ENCODE measurements at places on chromosomes 1 and 21.

DNA sequence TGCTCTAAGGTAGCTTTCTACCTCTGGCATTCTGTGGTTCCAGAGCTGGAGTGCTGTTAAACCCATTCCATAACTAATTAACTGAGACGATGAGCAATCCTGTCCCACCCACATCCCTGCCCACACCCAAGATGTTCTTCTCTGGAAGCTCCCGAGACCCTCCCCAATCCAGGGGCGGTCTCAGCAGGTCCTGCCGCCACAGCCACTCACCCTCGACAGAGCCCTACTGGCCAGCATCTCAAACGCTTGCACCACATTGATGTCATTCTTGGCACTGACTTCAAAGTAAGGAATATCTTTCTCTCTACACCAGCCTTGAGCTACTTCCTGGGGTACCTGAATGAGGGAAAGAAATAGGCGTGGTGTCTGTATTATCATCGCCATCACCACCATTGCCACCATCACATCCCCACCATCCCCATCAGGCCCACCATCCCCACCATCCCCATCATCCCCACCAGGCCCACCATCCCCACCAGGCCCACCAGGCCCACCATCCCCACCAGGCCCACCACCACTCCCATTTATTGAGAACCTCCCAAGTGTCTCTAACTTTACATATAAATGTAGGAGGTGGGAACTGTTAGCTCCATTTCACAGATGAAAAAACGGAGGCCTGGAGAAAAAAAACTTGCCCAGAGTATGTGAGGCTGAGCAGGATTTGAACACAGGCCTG is 17.7 kb downstream of the RAB7B start:
- DNase-seq, result peak; percentile 26

DNA sequence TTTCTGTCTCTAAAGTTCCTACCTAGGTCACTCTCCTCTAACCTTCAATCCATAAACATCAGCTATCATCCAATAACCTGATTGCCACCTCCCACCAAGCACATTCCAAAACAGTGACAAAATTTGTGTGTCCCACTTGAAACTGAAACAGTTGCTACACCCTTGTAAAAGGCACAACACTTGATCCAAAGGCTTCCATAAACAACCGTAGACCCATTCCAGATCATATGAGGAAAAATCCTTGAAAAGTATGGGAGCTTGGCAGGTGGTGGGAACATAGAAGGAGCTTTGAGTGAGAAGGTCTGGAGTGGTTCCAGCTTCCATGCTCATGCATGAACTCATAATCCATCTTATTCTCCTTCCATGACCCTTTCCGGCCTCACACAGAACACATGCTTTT is 82.0 kb upstream of the ATP1A1 start:
- DNase-seq, result no peak

GRCh38 chr1:15174615-15174983 is 21.1 kb downstream of the TMEM51 start:
- peak; percentile 51 for DNase-seq

DNA sequence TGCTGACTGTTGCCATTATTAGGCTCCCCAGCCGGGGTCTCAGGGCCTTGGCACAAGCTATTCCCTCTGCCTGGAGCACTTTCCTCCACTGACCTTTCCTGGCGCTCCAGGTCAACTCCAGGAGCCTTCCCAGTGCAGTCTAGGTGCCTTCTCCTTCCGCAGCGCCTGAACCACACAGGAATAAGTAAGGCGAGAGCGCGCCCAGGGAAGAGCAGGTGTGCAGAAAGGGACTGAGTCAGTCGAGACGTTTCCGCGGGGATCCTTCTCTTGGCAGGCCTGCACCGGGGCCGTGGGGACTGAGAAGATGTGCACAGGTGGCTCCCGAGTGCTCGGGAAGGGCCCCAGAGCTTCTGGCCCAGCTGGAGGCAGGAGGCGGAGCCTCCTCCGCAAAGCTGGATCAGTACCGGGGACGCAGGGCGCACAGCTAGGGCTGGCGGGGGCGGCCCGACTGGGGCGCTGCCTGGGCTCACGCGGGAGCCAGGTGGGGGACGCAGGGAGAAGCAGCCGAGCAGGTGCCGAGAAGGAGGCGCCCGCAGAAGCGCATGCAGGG is 765 bp upstream of the BMP8A start:
- DNase-seq, result no peak

GRCh38 chr1:17867470-17867869 is 112.3 kb downstream of the ACTL8 start:
- no peak for DNase-seq

- no peak for DNase-seq
Observed at GRCh38 chr1:223713546-223714420, 1.4 kb downstream of the CAPN2 start.

- DNase-seq, result no peak
Observed at GRCh38 chr1:41895552-41895951, 23.2 kb downstream of the HIVEP3 start.

DNA sequence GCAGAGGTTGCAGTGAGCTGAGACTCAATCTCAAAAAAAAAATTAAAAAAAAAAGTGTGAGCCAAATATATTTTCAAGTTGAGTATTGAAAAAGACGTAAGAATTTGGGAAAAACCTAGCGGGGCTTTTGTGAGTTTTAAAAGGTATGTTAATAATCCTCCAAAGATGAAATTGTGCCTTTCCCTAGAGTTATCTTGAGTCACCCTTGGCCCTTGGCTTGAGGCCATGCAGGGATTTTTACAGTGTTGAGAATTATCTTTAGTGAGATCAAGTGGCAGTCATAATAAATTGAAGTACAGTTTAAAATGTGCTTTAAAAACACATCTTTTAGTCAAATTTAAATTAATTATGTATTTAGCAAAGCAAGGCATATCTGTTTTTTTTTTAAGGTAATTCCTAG is 32.7 kb downstream of the PPP2R5A start:
- DNase-seq, result no peak

- DNase-seq, result no peak
Observed at GRCh38 chr21:29224006-29224405, 74.7 kb upstream of the BACH1 start.

DNA sequence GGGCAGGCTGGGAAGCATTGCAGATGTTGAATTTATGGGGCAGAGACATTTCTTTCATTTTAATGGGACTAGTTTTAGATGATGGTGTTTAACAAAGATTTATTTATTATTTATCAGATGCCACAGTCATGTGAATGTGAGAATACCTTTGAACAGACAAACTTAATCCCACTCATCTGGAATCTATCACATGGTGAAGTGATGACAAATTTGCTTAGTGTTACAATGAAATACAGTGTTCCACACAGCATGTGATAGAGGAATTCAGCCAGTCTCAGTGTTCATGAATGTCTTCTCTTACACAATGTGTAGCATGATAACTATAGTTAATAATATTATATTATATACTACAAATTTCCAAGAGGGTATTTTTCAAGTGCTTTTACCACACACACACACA is 1361.7 kb upstream of the B3GALT2 start:
- DNase-seq, result no peak

- peak; percentile 16 for DNase-seq
Observed at GRCh38 chr1:155695072-155695471, 6.2 kb downstream of the DAP3 start.
